ENCODE measurements at places on chromosomes 16 and 17. TPM values are rescaled to one million over a fixed set of nuclear protein-coding genes. Genes with fewer than 3 reads are reported as not detected.
A peak's percentile ranks its signal among the peaks of the same experiment; 100 is the strongest.

HASPIN gene
- total RNA-seq, result 9.4 TPM

DNA sequence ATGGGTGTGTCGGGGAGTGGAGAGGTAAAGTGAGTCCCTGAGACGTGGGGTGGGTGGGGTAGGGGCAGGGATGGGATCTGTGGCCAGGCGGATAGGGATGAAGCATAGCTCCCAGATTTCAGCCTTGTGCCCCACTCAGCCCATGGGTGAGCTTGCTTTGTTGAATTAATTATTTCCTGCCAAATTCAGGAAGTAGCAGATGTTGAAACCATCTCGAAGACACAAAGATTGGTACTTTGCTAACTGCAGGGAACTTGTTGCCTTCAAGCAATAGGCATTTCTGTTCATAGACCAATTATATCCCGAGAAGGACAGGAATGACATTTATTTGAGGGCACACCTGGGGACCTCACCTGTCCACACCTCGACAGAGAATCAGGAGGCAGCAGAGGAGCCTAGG is 11.0 kb upstream of the C16orf74 start:
- no peak for DNase-seq

DNA sequence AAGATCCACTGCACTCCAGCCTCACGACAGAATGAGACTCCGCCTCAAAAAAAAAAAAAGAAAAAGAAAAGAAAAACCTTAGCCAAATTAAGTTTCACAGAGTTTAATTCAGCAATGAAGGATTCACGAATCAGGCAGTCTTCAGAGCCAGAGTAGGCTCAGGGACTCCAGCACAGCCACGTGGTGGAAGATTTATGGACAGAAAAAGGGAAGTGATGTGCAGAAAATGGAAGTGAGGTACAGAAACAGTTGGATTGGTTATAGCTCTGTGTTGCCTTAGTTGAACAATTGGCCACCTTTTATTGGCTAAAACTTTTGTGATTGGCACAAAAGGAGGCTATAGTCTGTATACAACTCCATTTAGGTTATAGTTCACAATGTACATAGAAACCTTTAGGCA is 256.6 kb downstream of the HS3ST3B1 start:
- no peak for DNase-seq

GRCh38 chr16:81637336-81638235 is 141.5 kb upstream of the PLCG2 start:
- no peak for DNase-seq

TGFB1I1 gene
- total RNA-seq, result 12.8 TPM

GRCh38 chr16:88744577-88745521 is 38.5 kb downstream of the CTU2 start:
- DNase-seq, result no peak

ASGR1 gene
- total RNA-seq, result not detected

DNA sequence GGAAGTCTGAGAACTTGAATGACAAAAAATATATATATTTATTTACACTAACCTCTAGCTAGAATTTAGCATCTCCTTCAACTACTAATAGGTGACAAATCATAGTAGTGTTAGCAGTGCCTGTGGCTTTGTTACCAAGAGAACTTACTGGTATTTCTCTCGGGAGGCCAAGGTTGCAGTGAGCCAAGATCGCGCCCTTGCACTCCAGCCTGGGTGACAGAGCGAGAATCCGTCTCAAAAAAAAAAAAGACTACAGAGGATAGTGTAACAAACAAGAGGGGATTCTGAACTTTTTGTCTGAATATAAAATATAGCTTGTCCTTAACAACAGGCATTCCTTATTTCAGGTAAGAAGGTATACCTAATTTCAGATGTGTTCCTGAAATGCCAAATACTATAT is 1.3 kb upstream of the SUZ12 start:
- no peak for DNase-seq

GRCh38 chr17:28133562-28133970 is 91.1 kb downstream of the NLK start:
- DNase-seq, result peak; percentile 15

DNA sequence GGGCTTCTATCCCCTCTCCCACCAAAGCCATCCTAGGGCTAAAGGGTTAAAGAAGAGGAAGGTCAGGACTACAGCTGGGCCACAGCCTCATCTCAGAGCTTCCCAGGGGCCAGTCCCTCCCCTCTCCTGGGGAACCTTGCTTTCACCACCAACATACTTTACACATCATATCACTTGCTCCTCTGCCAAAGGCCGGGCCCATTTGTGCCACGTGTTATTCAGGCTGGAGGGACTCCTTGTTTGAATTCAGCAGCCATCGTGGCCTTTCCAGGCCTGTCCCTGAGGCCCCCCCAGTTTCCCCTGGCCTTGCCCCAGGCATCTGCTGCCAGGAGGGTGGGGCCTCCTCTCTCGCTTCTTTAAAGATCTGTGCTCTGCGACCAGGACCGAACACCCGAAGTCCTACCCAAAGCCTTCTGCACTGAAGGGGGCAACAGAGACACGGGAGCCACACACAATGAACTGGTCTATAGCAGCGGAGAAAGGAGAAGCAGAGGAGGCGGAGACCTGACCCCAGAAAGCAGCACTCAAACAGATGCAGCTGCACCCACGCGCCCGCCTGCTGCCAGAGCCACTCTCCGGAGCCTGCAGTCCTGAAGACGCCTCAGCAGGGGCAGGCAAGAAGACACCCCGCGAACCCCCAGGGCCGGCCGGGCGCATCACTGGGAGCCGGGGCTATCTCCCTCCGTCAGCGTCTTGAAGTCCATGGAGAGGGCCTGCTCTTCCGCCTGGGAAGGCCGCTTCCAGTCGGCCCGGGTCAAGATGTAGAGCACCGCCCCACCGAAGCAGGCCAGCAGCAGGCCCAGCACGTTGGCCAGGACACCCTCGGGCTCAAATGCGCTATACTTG is 12.1 kb downstream of the CYB561 start:
- peak; percentile 89 for DNase-seq

SALL1 gene
- total RNA-seq, result 6.4 TPM

- DNase-seq, result no peak
Measured at GRCh38 chr17:388087-388486, 35.5 kb upstream of the RPH3AL start.

ADORA2B gene
- 29.3 TPM for total RNA-seq

DNA sequence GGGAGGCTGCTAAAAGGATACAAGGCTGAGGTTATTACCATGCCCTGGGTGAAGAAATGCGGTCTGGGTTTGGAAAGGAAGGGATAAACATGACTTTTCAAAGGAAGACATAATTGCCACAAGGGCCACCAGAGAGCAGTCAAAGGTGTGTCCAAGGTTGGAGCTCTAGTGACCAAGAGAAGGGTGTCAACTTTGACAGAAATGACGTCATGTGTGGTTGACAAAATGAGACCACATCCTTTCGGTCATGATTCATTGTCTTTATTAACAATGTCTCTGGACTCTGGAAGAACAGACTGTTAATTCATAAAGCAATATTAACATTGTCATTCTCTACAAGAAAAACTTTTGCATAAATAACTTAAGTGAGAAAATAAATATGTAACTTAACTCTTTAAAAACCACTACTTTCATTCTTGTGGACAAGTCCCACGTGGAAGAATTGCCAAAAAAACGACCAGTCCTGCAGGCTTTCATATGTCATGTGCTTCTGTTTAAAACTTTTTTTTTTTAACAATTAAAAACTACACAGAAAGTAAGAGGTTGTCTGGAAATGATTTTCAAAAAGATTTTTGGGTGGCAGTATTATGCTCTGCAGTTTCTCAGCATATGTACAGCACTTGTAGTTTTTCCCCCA is 5.0 kb downstream of the SOST start:
- peak; percentile 87 for DNase-seq

CCDC200 gene
- total RNA-seq, result not detected

DNA sequence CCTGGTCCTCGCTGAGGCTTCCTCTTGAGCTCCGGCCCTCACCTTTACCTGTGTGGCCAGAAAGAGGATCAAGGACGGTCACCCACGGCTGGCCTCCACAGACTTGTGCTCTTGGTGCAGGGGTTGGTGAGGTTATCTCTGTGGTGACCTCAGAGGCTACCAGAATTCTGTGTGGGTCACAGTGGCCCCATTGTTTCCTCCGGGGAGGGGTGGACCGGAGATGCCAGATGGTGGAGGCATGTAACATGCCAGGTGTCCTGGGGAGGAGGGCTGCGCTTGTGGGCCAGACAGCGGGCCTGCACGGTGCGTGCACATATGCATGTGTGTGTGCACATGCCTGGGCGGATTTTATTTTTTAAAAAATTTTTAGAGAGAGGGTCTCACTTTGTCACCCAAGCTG is 6.3 kb downstream of the SGCA start:
- DNase-seq, result no peak

DNA sequence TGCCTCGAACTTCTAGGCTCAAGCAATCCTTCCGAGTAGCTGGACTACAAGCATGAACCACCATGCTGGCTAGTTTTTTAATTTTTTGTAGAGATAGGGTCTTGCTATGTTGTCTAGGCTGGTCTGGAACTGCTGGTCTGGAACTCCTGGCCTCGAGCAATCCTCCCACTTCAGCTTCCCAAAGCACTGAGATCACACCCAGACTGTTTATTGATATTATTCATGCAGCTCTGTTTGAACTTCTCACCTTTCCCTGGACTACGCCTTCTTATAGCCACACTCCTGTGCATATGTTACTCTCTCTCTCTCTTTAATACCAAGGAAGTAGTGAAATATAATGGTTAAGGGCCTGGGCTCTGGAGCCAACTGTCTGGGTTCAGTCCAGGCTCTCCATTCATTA is 4.6 kb downstream of the COG7 start:
- DNase-seq, result no peak

DNA sequence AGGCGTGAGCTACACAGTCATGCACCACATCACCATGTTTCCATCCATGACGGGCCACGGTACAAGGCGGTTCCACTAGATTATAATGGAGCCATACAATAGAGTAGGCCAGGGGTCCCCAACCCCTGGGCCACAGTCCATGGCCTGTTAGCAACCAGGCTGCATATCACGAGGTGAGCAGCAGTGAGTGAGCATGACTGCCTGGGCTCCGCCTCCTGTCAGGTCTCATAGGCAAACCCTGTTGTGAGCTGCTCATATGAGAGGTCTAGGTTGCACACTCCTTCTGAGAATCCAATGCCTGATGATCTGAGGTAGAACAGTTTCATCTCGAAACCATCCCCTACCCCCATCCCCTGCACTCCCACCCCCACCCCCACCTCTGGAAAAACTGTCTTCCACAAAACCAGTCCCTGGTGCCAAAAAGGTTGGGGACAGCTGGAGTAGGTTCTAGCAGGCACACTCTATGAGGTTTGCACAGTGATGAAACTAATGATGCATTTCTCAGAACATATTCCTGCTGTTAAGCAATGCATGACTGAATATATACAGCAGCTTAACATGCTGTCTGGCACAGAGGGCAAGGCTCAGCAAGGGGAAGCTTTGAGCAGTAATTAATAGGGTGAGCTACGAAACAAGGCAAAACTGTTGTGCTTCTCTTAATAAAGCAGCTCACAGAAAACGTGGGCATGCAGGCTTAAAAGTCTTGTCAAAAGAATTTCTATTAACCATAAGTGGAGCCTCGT is 108.0 kb downstream of the VPS53 start:
- DNase-seq, result no peak

GRCh38 chr16:47881574-47881973 is 274.2 kb downstream of the ABCC12 start:
- DNase-seq, result no peak

DNA sequence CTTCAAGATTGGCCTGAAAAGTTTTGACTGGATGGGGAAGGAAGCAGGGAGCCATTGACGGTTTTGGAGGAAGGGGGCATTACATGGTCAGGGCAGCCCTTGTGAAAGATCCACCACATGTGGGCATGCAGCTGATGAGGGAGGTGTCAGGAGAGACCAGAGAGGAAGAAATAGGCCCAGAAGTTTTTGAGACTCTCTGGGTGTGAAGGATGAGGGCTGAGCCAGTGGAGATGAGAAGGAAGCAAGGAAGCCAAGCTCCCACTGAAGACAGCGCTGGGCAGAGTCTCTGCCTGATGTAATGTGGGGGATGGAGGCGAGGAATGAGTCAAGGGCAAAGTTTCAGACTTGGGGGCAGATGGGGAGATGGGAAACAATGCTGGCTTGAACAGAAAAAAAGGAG is 530 bp downstream of the CCL17 start:
- DNase-seq, result no peak

DNA sequence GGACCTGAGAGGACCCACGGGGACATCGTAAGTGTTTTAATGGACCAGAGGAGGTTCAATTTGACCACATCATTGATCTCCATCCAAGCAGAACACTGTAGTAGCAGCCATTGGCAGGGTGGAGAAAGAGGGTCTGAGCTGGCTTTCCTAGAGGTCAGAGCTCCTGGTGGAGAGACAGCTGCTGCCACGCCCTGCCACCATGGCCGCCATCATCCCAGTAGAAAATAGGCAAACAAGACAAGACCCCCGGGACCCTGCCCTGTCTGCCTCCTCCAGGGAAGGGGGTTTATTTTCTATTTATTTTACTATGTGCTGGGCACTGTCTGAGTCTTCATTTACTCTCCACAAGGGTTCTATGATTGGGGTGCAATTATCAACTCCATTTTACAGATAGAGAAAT is 11.4 kb upstream of the ITGA3 start:
- DNase-seq, result no peak

RNPS1 gene
- 152 TPM for total RNA-seq

DNA sequence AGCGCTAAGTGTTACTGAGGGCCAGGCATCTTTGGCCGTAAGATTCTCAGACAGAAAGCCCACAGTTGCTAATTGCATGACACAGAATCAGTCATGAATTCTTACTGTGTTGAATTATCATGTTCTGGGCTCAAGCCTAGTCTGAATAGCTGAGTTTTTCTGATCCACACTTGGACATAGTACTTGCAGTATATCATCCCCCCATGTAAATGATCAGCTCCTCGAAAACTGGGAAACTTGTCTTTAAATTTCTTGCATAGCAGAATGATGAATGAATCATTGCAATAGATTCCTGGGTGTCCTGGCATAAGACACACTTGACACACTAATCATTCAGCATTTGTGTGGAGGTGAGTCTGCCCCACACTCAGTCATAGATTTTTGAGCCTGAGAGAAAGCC is 2.2 kb downstream of the MLYCD start:
- no peak for DNase-seq

CES5A gene
- not detected for total RNA-seq

UNC45B gene
- not detected for total RNA-seq

KRTAP4-16 gene
- not detected for total RNA-seq

- DNase-seq, result no peak
Measured at GRCh38 chr17:19003543-19004420, 782 bp downstream of the FAM83G start.

COX6A2 gene
- not detected for total RNA-seq

GRCh38 chr17:2238432-2239169 is 65.0 kb downstream of the SMG6 start:
- no peak for DNase-seq

DNA sequence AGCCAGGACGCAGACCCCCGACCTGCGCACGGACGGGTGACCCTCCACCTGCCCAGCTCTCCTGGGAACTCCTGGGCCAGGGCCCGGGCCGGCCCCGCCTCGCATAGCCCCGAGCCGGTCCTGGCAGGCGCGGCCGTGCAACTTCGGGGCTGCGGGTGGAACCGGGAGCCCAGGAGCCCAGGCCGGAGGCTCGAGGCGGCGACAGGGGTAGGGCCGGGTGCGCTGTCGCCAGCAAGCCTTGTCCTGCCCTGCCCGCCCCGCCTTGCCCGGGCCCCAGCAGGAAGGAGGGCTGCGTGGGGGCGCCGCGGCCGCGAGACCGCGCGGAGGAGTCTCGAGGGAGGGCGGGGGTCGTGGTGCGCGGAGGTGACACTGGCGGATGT is 408 bp downstream of the LMF1 start:
- DNase-seq, result no peak

ZFP1 gene
- 10.0 TPM for total RNA-seq

MEOX1 gene
- not detected for total RNA-seq

- DNase-seq, result no peak
Measured at GRCh38 chr17:82497483-82498405, 21.8 kb upstream of the FOXK2 start.

- peak; percentile 45 for DNase-seq
Measured at GRCh38 chr17:22600644-22601298, 908.4 kb downstream of the KCNJ18 start.

Data from H4 (cell line).